SK-N-SH (cell line): ENCODE measurements at places on chromosomes 13 and 19. TPM values are rescaled to one million over a fixed set of nuclear protein-coding genes. Genes with fewer than 3 reads are reported as not detected.

Gene MADCAM1
- 0.63 and 0.81 TPM in 2 replicates for polyA plus RNA-seq

- no peaks in the 10 kb centered on the region for H3K36me3 ChIP-seq
- no peak overlapping the region for H3K4me3 ChIP-seq
- H3K27ac ChIP-seq = no peak overlapping the region
- H3K4me1 ChIP-seq = peaks cover 26% of the 10 kb centered on the region; the same call in 1 of the 2 replicates
Measured at GRCh38 chr19:50549059-50549926, 18.9 kb downstream of the LRRC4B start.

- no peak overlapping the region for H3K27ac ChIP-seq
- peaks cover 4% of the 10 kb centered on the region; the same call in 1 of the 2 replicates for H3K27me3 ChIP-seq
- DNase-seq = no peak
Measured at GRCh38 chr13:84096216-84096615, 213.9 kb upstream of the SLITRK1 start.

DNA sequence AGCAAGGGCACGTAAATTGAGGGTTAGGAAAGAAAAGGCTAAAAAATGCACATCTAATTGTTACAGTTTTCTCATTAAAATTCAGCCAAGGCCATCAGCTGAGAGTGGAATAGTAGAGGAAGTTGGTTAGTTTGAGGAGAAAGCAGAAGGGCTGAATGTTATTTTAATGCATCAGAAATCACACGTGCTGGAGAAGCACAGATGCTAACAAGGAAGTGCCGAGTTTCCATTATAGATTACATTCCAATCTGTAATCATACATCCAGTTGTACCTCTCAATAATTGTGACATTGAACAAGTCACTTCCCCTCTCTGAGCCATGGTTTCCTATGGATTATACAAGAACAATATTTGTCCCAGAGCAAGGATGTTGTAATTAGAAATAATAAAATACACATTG lies 25.1 kb downstream of the FPR3 start:
- H3K4me3 ChIP-seq = no peak overlapping the region
- no peaks in the 10 kb centered on the region for H3K36me3 ChIP-seq
- H3K27ac ChIP-seq = no peak overlapping the region
- no peaks in the 10 kb centered on the region; the same call in 1 of the 2 replicates for H3K4me1 ChIP-seq
- DNase-seq = no peak

DNA sequence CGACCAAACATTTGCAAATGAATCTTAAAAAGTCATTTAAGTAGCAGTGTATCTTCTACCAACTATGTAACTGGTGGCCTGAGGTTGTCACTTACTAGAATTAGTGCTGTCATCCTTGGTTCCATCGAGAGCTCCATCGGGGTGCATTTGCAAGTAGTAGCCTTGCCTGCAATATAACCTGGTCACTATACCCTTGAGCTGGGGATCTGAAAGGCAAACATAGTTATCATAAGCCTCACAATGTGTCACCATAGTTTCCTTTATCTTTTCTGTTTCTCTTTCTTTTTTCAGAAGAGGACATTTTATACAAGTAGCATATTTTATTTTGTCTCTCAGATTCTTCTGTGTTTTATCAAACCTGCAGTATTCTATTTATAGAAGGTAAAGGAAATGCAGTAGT lies 422.6 kb downstream of the ITGBL1 start:
- H3K4me1 ChIP-seq = peaks cover 2% of the 10 kb centered on the region
- no peaks in the 10 kb centered on the region for H3K27me3 ChIP-seq
- H3K36me3 ChIP-seq = no peaks in the 10 kb centered on the region
- H3K27ac ChIP-seq = no peak overlapping the region

Gene CDX2
- not detected in 2 replicates for polyA plus RNA-seq

DNA sequence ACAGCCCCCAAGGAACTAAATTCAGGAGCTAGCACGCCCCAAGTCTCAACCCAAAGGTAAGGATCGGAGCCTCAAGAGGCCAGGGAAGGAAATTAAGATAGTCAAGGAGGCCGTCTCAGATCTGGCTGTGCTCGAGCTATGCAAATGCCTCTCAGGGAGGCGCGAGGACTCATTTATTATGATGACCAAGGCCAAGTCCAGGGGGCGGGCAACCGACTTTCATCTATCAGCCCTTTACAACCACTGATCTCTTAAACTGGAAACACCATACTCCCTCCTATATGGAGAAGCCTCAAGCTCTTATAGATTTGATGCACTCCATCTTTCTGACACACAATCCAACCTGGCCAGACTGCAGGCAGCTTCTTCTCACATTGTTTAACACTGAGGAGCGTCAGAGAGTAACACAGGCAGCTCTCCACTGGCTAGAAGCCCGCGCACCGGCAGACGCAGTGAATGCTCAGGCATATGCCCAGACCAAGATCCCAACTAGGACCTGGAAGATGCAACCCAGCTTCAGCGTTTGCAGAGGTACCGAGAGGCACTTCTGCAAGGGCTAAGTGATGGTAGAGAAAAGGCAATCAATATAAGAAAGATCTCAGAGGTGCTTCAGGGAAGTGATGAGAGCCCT lies 9.6 kb upstream of the SLC15A1 start:
- H3K4me3 ChIP-seq = peak overlapping the region; percentile 12; the same call in 1 of the 2 replicates
- H3K27ac ChIP-seq = no peak overlapping the region
- no peak for DNase-seq
- no peaks in the 10 kb centered on the region for H3K4me1 ChIP-seq
- H3K36me3 ChIP-seq = no peaks in the 10 kb centered on the region
